ENCODE measurements at places on chromosomes 2 and 18.

GRCh38 chr2:107407974-107408373 lies 418.7 kb upstream of the RGPD4 start:
- DNase-seq: no peak

DNA sequence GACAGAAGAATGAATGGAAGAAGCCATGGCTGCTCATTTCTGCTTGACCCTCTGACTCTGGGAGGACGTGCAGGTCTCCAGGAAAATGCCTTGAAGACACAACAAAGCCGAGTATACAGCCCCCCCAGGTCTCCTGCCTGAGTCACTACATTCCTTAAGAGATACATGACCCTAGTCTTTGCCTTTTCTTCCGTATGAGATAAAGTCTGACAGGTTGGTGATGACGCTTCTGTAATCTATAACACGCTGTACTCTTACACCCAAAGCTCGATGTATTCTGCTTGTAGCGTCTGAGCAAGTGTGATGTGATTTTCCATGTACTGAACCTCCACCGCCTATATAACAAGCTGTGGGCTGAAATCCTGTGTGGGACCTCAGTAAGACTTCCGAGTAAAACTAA lies 77.3 kb downstream of the KCTD1 start:
- no peak for DNase-seq

GRCh38 chr18:60466677-60467076 lies 94.1 kb upstream of the MC4R start:
- no peak for DNase-seq

DNA sequence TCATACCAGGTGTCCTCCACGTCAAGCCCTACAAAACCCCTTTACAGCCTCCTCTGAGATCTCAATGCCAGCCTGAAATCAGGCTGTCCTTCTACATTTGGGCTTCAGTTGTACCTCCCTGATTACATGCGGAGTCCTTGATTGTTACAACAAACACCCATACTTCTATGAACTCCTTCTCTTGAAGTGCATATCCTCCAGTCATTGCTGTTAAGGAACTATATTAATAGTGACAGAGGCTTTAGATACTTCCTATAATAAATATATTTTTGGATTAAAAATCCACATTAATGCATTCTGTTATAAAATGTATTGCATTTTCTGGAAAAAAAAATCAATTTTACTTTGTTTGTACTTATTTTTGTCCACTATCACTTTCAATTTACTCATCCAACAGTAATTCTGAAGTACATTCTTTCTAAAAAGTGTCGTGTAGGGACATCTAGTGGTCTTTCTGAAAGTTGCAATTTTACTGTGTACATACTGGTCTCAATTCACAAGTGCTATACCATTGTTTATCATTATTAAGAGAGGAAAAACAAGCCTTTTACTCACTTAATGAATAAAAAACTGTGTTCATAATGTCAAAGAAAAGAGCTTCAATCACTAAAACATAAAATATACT lies 316.4 kb downstream of the DSEL start:
- no peak for DNase-seq

DNA sequence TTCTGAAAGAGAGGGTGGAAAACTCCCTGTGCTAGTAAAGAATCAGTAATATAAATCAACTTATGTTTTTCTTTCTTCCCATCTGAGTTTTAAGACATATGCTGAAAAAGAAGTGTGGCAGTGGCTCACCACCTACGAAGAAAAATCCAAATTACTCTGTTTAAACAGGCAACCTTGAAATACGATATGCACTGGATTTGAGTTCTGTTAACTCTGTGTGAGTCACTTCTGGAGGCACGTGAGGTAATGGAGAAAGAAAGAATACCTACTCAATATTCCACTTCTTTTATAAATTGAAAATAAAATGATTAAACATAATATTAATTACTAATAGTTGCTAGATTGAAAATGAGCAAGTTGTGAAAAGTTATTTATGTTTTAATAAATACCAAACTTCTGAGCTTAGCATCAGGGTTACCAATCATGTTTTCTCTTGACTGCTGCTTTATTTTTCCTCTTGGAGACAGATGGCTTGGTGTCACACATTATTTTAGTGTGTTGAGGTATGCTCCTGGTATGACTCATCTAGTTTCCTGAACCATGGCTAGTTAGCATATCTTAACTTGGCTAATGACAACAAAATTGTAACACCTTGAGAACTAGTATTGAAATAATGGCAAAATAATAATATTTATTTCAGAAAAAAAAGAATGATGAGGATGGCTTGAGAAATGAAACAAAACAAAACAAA lies 1705.5 kb upstream of the PIK3C3 start:
- DNase-seq: no peak

DNA sequence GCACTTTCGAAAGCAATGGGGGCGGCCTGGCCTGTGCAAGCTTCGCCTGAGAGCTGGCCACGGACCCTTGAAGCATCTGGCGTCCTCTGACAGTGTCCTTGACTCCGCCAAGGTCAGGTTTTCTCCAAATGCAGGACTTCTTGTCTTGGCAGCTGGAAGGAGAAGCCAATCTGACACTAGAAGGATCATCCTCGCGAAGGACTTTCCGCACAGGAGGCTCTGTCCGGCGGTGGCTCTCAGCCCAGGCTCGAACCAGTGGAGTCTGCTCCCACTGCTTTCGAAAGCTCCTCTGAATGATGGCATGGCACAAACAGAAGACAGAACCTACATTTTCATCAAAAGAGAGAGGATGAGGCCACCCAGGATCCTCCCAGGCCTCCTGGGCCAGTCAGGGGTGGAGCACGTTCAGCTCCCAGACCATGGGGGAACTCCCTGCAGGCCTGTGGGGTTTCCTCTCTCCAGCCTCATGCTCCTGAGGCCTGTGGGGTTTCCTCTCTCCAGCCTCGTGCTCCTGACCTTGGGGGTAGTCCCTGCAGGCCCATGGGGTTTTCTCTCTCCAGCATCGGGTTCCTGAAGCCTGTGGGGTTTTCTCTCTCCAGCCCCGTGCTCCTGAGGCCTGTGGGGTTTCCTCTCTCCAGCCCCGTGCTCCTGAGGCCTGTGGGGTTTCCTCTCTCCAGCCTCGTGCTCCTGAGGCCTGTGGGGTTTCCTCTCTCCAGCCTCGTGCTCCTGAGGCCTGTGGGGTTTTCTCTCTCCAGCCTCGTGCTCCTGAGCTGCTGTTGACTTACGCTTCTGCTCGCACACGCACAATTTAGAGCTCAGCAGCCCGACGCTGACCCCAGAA lies 396.5 kb upstream of the SALL3 start:
- DNase-seq: no peak

All from central memory CD8-positive, alpha-beta T cell (primary cell).